Hypothalamus (tissue), 51 donors: ENCODE measurements at places on chromosomes 1 and 21.
A peak's percentile ranks its signal among the peaks of the same experiment; 100 is the strongest.

- DNase-seq, result no peak
Observed at GRCh38 chr1:232334811-232335210, 295.1 kb downstream of the SIPA1L2 start.

DNA sequence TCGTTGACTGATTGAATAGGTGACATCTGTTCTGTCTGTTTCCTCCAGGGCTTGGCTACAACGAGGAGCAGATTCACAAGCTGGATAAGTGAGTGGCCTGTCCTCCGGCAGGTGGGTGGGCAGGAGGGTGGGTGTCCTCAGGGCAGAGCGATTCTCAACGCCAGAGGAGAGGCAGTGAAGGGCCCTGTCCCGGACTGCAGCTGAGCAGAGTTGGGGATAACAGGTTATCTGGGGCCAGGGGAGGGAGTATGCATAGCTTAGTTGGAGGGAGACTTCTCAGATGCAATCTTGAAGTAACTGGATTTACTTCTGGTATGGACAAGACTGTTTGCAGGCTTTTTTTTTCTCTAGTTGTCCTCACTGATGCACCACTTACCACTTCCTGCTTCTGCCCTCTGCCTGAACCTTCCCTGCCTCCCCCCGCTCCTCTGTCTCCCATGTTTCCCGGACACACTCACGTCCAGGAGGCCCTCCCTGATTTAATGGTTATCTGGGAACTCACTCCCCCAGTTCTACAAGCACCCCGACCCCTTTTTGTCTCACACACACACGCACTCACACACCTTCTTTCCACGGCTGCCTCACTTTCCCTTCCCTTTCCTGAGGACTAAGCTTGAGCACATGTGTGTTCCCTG lies 16.4 kb upstream of the RASSF5 start:
- no peak for DNase-seq

DNA sequence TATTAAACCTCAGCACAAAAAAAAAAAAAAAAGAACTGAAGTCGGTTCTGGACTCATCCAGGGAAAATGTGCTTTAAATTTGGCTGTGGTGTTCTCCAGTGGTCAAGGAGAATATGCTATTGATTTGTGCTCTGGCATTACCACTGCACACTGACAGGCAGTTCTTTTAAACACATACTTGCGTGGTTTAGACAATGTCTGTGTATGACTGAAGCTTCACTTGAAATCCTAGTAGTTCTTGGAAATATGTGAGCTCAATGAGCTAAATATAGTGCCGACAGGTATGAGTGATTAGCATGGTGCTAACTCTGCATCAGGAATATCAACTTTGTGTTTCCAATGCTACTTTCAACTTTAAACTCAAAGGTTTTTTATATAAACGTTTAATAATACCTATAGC lies 415.6 kb downstream of the SMYD3 start:
- no peak for DNase-seq

DNA sequence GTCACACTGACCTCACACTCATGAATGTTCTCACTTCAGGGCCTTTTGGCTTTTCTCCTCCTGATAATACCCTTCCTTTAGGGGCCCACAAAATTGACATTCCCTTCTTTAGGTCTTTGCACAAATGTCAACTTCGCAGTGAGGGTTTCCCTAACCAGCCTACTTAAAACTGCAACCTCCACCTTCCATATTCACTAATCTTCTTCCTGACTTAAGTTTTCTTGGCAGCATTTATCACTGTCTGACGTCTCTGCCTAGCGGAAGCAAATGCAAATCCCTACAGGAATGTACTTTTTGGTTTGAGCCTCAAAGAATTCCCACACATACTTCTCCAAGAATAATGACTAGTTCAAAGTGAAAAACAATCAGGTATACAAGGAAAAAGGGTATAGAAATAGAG lies 32.8 kb downstream of the INTS7 start:
- DNase-seq, result no peak

GRCh38 chr21:46555678-46556077 lies 49.2 kb downstream of the S100B start:
- DNase-seq, result no peak

GRCh38 chr1:9455487-9456234 lies 83.6 kb upstream of the SLC25A33 start:
- peak; percentile 71 for DNase-seq

DNA sequence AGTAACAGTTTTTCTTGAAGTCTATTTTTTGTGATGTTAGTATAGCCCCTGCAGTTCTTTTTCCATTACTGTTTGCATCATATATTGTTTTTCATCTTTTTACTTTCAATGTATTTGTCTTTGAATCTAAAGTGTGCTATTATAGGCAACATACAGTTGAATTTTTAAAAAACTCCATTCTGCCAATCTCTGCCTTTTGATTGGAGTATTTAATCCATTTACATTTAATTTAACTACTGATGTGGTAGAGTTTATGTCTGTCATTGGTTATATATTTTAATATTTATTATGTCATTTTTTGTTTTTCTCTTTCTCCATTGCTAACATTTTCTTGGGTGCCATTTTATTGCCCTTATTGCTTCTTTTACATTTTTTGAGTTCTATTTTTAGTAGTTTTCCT lies 296.3 kb downstream of the HMCN1 start:
- no peak for DNase-seq

- DNase-seq, result no peak
Observed at GRCh38 chr1:186943891-186944686, 115.3 kb downstream of the PLA2G4A start.

- no peak for DNase-seq
Observed at GRCh38 chr1:58316141-58316540, 230.4 kb downstream of the OMA1 start.

GRCh38 chr1:7389906-7390603 lies 381.0 kb upstream of the VAMP3 start:
- DNase-seq, result no peak

DNA sequence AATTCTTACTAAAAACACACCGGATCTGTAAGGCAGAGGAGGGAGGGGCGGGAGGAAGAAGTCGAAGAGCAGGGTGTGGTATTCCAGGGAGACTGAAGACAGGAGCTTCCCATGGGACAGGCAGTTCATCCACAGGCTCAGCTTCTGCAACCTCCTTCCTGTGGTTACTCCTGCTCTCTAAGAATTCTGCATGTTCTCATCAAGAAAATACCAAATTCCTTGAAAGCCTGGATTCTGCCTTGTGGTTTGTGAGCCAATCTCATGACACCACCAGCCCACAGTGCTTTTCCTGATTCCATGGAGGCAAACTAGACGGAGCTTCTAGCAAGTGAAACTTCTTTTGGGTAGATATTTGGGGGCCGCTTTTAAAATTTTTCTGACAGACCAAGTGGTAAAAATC lies 1.1 kb upstream of the ST6GALNAC3 start:
- DNase-seq, result no peak

GRCh38 chr1:114668784-114669561 lies 876 bp downstream of the DENND2C start:
- DNase-seq, result no peak

DNA sequence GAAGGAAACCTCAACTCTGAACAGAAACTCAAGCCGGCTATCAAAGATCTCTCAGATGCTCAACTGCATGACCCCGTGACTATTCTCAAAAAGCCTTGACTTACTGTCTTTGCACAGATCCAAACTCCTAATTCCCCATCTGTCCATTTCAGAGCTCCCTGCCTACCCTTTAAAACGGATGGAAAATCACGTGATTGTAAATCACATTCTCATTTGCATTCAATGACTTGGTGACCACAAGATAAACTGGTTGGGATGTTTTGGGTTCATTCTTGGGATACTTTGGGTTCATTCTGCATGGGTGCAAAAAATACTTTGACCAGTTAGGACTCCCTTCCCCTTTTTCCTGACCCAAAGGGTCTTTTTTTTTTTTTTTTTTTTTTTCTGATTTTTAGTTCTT lies 41.3 kb upstream of the RUNX1 start:
- DNase-seq, result no peak

- no peak for DNase-seq
Observed at GRCh38 chr1:234372011-234372757, 1.1 kb upstream of the COA6 start.

- DNase-seq, result no peak
Observed at GRCh38 chr1:211741116-211741515, 65.7 kb upstream of the NEK2 start.

GRCh38 chr1:183291216-183291762 lies 105.2 kb downstream of the LAMC2 start:
- DNase-seq, result no peak

DNA sequence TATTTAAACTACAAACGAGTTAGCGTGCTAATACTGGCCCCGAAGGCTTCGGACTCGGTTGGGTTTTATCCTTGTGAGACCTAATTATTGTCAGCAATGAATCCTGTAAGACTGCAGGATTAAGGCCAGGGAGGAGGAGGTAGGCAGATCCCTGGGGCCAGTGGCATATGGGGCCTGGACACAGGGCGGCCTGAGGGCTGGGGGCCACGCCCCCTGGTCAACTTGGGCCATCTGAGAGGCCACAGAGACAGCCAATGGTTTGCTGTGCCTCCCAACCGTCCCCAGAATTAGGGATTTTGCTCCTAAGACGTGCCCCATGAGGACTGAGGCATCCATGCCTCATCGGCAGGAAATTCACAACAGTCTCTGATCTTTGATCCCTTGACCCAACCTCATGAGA lies 31.1 kb upstream of the DISP3 start:
- DNase-seq, result no peak

DNA sequence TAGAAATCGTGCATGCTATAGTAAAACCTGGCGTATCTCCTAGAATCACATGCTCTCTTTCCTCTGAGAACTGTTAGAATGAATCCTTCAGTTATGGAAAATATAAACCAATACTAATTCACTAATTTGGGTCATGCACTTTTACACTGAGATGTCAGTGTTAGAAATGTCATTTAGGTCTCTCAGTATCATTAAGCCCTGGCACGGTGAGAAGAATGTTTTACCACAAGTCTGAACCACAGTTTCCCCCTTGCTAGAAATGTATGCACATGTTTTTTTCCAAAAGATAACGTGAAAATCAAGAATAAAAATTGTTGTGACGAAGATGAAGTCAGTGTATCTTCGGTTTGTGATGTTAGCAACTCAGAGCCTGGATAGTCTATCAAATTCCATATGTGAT lies 1062.7 kb upstream of the NCAM2 start:
- DNase-seq, result no peak

- no peak for DNase-seq
Observed at GRCh38 chr1:232675260-232675659, 45.3 kb upstream of the SIPA1L2 start.

DNA sequence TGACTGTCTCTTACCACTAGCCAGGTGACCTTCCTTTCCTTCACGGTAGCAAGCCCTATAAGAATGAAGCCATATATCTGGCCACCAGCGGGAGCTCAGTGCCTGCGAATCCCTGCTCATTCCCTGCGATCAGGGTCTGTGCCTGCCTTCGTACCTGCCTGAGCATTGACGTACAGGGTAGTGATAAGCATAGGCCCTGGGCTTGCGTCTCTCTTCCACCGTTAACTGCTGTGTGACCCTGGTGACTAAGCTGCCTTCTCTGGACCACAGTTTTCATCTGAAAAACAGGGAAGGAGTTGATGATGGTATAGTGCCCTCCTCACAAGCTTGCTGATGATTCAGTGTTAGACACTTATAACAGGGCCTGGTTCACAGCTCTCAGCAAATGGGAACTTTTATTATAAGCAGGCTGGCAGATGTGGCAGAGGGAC lies 4.1 kb downstream of the ZC3H12A start:
- DNase-seq, result no peak

GRCh38 chr1:12229835-12230548 lies at the start of gene VPS13D:
Gene VPS13D (plus strand): TSS chr1:12230030. CDS start chr1:12234267, 4,237 bp downstream.
- peak; percentile 60 for DNase-seq

DNA sequence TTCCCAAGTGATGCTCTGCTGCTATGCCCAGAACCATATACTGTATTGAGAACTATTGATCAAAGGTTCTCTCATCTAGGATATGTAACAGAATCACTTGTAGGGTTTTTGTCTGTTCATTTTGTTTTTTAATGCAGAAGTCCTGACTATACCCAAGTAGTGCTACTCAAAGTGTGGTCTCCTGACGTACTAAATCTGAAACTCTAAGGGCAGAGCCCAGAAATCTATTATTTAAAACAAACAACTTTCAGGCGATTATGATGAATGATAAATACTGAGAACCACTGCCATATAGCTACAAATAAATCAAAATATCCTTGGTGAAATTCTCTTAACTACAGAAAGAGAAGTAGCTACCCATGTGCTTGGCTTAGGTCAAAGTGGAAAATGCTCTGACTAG lies 10.1 kb downstream of the ZZZ3 start:
- DNase-seq, result no peak

DNA sequence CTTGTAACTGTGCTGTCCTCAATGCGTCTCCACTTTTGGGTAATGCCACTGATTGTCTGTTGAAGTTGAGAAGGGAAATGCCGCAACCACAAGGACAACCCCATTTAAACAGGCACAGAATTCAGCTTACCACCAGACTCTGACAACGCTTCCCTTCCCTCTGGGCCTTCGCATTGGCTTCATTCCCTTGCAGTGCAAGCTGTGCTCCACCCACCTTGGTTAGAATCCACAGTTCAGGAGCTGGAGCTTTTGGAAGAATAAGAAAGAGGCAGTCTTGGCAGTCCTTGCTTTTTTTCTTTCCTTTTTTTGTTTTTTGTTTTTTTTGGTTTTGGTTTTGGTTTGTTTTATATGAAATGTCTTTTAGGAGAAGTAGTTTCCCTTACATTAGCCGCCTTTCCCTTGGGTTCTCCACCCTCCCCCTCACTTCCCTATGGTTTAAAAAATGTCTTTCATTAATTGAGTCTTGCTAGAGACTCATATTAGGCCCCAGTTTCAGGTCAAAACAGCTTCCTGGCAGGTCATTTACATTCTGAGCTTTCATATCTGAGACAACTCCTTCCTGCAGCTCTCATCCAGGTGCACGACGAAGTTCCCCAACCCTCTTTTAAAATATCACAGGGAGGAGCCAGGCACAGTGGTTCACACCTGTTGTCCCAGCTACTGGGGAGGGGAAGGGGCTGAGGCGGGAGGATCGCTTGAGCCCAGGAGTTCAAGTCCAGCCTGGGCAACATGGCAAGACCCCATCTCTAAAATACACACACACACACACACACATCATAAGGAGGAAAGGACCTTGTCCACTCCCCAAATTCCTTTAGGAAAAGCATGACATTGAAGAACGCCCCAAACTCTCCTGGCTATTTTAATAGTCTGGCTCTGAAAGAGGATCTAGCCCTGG lies 20.7 kb upstream of the LAX1 start:
- peak; percentile 32 for DNase-seq

DNA sequence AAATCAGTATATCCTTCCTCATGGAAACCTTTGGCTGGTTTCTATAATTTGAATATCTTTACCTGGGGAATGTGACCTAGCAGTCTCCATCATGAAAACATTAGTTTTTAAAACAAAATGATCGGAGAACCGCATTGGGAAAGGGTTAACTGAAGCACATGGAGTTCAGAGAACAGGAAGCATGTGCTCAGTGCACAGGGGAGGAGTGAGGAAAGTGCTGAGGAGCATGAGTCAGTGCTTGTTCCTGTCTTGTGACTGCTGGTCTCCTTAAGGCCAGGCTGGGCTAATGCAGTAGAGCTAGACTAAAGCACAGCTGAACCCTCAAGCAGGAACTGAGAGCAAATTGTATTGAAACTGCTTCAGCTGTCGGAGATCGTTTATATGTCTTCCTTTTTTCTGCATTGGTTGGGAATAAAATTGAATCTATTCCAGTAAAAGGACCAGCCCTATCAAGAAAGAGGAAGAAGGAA lies 5.8 kb downstream of the IFI16 start:
- no peak for DNase-seq
